ENCODE measurements at places on chromosomes 11 and 22.
A peak's percentile ranks its signal among the peaks of the same experiment; 100 is the strongest.

DNA sequence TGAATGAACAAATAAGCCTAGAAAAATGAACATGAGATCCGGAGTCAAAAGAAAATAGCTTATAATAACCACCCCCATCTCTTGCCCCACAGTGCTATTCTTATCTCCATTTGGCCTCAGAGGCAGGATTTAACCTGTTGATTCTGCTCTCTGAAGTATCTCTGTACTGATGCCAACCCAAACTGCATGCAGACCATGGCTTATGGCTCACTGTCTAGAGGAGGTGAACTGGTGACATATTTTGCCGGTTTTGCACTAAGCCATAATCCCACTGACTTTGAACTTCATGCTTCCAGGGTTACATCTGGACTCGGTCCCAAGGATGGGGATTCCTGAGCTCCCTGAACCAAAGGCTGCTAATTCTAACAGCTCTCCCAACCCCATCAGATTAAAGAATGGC, 397.1 kb downstream of the TENM4 start:
- DNase-seq = no peak

DNA sequence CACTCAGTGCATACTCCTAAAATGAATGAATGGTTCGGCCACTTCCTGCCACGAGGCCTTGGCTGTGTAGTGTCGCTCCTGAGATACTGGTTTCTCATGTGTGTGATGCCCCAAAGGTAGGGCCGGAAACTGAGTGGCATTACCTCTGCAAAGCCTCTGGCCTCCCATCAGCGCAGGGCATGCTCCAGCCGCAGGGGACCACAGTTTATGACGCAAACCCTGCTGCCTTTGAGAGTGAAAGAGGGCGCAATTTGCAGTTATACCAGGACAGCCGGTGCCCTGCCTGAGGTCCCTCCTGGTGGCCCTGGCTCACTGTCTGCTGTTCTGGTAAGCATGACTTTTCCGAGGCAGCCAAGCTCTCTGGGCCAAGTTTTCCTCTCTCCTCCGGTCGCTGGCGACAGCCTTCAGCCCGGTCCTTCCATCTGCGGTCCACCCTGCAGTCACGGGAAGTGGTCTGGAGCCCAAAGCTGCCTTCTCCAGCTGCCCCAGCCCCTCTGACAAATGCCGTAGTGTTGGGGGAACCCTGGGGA, 2.4 kb upstream of the FGF3 start:
- no peak for DNase-seq

- DNase-seq = peak; percentile 46
Observed at GRCh38 chr11:14519597-14519916, 629 bp downstream of the PSMA1 start.

GRCh38 chr11:77705876-77706579, 68.4 kb upstream of the CLNS1A start:
- DNase-seq = no peak

GRCh38 chr11:110947096-110947495, 234.9 kb upstream of the ARHGAP20 start:
- DNase-seq = no peak

DNA sequence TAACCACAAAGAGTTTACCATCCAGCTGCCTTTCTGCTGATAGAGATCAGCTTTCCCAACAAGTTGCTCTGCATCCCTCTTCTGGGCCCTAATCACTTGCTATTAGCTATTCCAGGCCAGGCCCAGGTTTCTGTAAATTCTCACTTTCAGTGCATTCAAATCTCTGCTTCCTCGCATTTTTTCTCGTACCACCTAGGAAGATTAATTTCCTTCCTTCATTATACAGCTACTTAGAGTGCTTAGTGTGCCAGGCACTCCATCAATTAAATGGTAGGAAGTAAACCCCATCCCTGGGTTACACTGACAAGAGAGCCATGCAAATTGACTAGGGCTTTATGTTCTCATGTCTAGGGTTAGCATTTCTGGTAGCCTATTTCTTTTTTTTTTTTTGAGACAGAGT, 9.7 kb downstream of the SIAE start:
- no peak for DNase-seq

- peak; percentile 59 for DNase-seq
Observed at GRCh38 chr11:117180661-117181585, 2.4 kb downstream of the SIDT2 start.

DNA sequence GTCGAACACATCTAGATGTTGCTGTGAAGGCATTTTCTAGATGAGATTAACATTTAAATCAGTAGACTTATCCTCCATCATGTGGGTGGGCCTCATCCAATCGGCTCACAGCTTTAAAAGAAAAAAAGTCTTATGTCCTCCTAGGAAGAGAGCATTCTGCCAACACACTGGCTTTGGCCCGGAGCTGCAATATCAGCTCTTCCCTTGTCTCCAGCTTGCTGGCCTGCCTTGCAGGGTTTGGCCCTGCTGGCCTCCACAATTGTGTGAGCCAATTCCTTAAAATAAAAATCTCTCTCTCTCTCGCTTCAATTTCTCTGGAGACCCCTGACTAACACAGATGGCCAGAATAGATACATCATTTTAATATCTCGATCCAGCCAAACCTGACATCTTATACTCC, 13.1 kb upstream of the ABCC8 start:
- DNase-seq = no peak

DNA sequence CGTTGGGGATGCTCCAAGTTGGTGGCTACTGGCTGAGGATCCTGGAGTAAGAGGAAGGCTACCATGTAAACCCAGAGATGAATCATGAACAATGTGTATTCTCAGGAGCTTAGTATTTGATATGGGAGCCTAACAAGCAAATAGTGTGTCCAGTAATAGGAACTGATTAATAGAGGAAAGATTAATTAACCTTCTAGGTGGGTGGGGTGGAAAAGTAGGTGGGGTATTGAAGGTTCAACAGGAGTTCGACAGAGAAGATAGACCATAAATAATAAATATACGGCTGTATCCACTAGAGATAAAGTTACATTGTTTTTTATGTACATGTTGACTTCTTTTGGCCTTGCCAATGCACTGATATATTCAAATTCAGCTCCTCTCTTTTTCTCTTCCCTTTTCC, 43.1 kb downstream of the BMAL1 start:
- DNase-seq = no peak
